Amygdala (tissue), 56 donors: ENCODE measurements at places on chromosomes 7 and 10.

- DNase-seq = no peak
Measured at GRCh38 chr10:112899391-112900065, 50.5 kb upstream of the TCF7L2 start.

- no peak for DNase-seq
Measured at GRCh38 chr10:119368991-119369869, 161.9 kb downstream of the GRK5 start.

DNA sequence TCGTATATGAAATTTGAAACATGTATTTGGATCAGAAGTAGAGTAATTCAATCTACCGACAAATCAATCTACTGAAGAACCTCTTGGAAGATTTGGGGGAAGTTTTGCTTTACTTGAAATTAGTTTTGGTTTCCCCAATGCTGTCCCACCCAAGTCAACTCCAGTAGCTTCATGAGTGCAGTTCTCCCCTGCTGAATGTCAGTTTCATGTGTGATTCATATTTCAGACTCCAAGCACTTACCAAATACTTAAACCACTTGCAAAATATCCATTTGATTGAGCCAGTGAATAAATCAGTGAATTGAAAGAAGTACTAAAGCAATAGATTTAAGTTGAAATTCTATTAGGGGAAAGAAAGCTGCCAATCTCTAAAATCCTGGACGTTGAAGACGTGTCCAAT, 9.3 kb downstream of the CALML5 start:
- no peak for DNase-seq

- DNase-seq = no peak
Measured at GRCh38 chr7:137642031-137642430, 204.7 kb downstream of the DGKI start.

DNA sequence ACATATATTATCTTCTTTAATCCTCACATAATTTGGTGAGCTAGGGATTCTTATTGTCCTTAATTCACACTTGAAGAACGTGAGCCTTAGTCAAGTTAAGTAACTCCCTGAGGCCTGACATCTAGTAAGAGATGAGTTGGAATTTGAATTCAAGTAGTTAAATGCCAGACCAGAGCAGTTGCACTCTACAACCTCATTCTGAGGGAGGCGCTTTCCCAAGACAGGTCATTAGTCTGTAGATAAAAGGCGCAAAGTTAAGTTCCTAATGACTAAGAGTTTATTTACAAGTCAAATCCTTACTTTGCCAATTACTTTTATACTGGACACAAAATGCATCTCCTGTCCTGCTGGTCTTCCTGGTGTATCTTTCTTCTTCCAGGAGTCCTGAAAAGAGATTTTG, 3.6 kb upstream of the EXOC6 start:
- no peak for DNase-seq

- DNase-seq = no peak
Measured at GRCh38 chr7:92645114-92646061, 55.2 kb upstream of the FAM133B start.

DNA sequence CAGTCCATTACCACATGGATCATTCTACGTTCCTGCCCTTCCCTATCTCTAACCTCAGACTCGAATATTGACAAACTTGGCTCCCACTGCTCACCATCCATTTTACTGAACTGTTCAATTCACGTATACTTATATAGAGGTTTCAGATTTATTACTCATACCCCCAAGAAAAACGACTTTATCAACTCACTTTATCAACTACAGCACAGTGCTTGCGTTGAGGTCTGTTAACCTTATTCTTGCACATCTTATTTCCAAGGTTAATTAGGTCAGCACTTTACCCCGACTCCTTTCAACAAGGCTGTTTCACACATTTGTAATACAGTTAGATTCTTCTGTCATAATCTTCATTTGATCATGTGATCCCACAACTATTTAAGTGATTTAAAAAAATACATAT, 162.3 kb upstream of the AHR start:
- DNase-seq = no peak

GRCh38 chr10:15813415-15813814, 46.9 kb downstream of the MINDY3 start:
- DNase-seq = no peak

DNA sequence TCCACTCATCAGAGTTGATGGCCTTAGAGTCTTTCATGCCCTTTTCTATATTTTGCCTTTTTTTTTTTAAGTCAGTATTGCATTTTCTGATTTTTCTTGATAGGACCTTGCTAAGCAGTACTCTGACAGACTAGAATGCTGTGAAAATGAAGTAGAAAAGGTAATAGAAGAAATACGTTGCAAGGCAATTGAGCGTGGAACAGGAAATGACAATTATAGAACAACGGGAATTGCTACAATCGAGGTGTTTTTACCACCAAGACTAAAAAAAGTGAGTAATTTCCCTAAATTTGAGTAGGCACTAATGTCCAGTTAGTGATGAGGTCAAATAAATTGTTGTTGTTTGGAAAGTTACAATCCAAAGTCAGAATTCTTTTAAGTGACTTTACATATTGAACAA, 7.4 kb downstream of the NUB1 start:
- DNase-seq = no peak

- DNase-seq = no peak
Measured at GRCh38 chr10:17116193-17116592, 13.4 kb downstream of the CUBN start.

- no peak for DNase-seq
Measured at GRCh38 chr7:66377045-66377444, 171.9 kb downstream of the TPST1 start.

GRCh38 chr10:124831116-124831515, 29.5 kb downstream of the ABRAXAS2 start:
- no peak for DNase-seq

GRCh38 chr10:129156406-129156805, 310.6 kb upstream of the MGMT start:
- DNase-seq = no peak

DNA sequence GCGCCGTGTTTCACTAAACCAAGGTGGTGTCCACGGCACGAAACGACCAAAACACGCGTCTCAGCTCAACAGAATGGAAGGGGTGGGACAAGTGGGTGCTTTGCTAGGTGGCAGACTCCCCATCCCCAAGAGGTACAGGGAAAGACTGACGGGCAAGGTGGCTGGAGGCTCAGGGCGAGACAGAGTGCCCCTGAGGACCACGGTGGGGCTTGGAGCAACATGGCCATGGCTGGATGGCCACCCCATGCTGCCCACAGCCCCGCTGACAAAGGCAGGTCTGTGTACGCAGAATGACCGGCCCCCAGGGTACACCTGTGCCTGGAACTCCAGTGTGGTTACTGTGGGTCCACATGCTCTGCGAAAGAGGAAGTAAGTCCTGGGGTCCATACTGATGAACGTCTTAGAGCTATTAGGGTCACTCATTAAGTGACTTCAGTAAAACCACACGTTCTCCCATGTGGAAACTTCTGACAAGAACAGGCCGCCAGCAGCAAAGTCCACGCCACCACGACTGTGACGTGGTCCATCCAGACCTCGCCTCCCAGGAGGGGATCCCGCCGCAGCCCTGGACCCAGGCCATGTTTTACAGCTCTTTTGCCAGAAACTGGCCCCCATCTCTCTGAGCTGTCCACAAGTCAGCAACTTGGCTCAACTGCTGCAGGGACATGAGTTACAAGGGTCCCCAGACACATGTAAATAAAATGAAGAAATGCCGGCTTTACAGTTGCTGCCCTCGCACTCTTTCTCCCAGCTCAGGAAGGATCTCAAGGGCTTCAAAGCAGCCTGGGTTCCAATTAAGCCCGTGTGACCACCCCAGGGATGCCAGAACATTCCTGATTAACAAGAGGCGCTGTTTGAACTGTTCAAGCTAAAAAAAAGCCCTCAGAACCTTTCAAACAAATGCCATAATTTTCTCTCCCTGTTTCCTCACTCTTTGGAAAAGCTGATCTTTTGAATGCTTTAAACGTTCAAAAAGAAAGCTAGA, 66.8 kb downstream of the MAD1L1 start:
- no peak for DNase-seq

- no peak for DNase-seq
Measured at GRCh38 chr10:56258991-56259390, 102.1 kb downstream of the ZWINT start.

DNA sequence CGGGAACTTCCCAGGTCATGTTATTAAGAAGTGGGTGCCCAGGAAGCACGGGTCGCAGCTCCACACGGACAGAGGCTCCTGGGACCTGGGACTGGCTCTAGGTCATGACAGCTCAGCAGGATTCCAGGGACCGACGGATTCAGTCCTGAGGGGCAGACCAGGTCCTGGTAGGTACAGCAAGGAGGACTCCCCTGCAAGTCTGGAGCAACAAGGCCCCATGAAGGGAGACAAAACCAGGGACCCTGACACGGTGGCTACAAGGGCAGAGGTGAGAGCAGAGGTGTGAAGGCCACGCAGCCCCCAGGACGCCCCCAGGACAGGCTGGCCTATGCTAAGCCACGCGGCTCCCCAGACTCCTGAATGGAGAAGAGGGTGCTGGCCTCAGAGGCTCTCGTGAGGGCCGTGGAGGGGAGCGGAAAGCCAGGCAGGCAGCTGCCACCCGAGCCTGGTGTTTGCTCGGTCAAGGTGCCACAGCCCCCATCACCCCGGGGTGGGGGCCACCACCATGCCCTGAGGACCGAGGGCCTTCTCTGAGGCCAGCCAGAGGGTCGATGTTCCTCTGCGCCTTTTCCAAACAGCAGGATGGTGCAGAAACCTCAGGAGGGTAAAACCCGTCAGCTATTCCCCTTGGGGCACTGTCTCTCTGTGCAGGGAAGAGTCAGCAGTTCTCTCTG, 348.9 kb downstream of the PTPRN2 start:
- no peak for DNase-seq

DNA sequence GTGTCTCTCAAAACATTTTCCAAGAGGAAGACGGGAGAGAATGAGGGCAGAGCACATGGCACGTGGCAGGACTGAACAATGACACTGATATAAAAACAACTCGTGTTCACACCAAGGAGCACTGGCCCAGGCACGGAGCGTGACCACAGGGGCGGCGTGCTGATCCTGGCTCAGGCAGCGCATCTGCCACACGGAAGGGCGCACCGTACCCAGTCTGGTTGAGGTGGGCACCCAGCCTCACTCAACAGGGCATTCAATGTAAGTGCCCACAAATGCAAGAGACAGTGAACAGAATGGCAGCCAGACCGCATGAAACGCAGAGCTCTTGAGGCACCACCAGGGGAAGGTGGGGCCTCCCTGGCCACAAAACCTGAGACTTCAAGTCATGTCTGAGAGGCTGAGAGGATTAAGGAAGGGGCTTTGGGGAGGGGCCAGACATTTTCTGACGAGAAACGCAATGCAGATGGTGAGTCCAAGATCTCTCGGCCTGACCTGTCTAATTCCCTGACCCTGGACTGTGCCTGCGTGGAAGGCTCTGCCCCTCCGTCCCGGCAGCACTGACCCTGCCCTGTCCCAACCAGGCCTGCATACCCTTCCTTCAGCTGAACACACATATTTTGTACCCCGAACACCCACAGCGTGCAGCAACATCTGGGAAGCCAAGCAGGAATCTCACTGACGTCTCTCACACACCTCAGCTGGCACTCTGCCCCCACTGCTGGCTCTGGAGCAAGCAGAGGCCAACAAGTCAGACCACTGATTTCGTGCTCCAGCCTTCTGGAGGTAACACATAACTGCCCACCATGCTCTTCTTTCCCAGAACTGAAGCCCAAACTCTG, 35.5 kb downstream of the VOPP1 start:
- no peak for DNase-seq

GRCh38 chr7:20238754-20239324, 21.7 kb upstream of the MACC1 start:
- DNase-seq = no peak

- no peak for DNase-seq
Measured at GRCh38 chr10:44954042-44954441, 5.6 kb upstream of the RASSF4 start.

DNA sequence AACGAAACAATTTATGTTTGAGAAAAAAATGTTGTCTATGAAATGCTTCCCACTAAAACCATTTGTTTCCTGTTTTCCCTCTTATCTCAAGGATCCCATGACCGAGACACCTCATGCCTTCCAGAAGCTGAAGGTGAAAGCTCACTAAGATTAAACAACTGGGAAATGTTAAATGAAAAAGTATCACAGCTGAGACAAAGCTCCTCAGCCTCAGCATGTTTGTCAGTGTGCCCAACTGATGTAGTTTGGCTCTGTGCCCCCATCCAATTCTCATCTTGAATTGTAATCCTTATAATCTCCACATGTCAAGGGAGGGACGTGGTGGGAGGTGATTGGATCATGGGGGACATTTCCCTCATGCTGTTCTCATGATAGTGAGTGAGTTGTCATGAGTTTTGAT, 327.3 kb downstream of the HTR7 start:
- no peak for DNase-seq

DNA sequence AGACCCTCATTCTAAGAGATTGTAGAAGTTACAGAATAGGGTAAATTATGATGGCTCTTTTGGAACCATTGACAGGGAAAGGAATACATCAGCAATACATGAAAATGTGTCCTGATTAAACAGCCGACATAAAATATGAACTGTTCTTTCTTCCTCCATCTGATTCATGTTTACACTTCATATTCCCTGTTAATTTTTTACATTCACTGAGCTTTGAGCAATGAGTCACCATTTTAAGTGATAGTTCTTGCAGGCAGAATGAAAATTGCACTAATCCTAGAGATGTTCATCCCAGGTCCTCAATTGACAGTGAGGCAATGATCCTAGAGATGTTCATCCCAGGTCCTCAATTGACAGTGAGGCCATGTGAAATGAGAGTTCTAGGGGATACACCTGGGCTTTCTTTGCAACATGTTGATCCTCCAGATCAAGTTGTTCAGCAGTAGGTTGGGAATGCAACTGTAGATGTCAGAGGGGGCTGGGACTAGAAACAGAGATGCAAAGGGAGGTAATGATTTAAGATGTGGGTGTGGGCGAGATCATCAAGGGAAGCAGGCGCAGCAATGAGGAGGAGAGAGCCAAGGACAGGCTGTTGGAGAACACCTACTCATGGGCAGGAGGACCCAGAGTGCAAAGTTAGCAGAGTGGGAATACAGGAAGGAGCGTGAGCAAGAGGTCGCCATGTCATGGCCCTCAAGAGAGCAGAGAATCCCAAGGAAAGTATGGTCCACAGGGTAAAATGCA, 138.7 kb downstream of the ZNF365 start:
- no peak for DNase-seq

DNA sequence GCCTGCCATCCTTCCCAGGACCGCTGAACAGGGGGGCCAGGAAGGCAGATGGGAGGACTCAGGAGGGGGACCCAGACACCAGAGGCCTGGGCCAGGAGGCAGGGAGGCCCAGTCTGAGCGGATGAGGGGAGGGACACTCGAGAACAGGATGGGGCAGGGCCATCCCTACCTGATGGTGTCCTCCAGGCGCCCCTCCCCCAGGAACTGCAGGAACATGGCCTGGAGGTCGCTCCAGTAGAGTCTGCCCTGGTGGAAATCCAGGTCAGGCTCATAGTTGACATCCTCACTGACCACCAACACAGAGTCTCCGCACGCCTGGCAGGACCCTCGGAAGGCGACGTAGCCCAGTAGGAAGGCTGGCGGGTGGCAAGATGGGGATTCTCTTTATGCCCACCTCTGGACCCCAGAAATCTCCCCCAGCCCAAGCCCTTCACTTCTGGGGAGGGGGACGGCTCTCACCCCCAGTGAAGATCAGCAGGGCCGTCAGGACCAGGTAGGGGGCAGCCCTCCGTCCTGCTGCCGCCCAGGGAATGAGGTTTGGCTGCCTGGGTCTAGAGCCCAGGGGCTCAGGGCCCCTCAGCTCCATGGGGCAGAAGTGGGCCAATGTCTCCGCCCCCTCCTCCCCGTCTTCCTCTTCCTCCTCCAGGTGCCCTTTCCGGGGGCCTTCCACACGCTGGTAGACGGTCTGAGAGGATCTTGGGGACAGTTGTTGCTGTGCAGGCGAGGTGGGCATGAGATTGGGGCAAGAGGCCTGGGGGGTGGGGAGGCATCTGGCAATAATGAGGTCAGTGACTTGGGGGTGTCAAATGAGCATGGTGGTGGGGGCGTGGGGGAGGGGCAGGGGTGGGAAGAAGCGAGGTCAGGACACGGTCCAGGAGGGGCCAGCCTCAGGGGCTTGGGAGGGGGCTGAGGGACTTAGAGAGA, 573 bp downstream of the TFR2 start:
- DNase-seq = no peak
